ENCODE measurements at places on chromosomes 5 and 9.

DNA sequence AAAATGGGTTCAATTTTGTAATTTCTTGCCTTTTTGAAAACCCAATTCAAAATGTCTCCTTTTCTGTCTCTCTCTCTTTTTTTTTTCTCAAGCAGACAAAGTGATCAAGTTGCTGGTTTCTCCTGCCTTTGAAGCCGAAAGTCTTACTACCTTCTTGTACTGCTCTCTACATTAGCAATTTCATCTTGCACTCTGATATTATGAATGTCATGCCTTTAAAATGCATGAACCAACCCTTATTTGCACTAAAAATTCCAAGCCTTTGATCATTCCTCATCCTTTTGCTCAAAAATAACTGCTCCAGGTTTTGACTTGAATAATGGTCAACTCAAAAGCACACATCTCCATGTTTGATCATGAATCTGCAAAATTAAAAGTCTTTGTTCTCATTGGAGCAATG, 125.2 kb downstream of the CETN3 start:
- no peak for DNase-seq

GRCh38 chr5:95671826-95672225, 11.0 kb downstream of the SPATA9 start:
- DNase-seq, result no peak

GRCh38 chr5:150052956-150053712, 33.2 kb downstream of the CSF1R start:
- no peak for DNase-seq

DNA sequence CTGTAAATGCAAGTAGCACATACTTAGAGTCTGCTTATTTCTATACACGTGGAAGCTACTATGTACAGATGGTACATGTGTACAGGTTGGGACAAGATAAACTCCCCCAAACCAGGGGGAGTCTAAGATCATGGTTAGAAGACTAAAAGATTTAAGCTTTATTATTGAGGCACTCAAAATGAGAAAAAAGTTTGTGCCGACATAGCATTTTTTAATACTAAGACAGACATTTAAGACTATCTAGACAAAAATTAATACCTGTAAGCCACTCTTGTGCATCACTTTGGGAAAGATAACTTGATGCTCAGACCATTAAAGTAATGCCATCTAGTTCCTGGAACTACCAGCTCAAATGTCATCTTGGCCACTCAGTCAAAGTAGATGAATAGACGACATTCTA, 279.4 kb downstream of the ARL15 start:
- no peak for DNase-seq

GRCh38 chr9:79237861-79238260, 333.9 kb upstream of the TLE4 start:
- DNase-seq, result no peak

- DNase-seq, result no peak
Measured at GRCh38 chr9:76730801-76731200, 33.4 kb upstream of the PCA3 start.

DNA sequence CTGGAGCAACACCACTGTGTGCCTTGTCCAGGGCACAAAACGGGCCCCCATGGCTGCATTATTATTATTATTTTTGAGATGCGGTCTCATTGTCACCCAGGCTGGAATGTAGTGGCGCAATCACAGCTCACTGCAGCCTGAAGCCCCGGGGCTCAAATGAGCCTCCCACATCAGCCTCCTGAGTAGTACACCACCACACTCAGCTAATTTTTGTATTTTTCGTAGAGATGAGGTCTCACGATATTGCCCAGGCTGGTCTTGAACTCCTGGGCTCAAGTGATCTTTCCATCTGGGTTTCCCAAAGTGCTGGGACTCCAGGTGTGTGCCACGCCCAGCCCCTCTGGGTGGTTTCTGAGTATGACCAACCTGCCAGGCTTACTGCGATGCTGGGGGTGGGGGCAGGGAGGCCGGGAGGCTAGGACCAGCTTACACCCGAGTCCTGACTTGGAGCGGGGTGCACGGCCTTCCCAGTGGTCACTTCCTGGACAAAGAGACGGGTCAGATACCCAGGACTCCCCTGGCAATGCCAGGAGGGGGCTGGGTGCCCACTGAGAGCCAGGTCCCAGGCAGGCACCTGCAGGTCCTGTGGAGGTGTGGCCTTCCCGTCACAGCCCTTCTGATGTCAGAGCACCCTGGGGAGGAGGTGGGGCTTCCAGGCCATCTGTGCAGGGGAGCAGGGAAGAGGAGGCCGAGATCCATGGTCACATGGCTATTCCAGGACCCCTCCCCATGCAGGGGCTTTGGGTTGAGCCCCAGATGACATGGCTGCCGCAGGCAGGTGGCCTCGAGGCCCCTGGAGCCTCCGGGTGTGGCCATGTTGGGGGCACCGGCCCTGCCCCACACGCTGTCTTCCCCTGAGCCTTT, 8.3 kb upstream of the NRARP start:
- DNase-seq, result no peak

GRCh38 chr5:52767766-52768480, 19.8 kb upstream of the ITGA1 start:
- DNase-seq, result no peak

- no peak for DNase-seq
Measured at GRCh38 chr9:13862654-13863053, 451.3 kb downstream of the NFIB start.

GRCh38 chr9:127022913-127023660, 99.3 kb downstream of the ANGPTL2 start:
- DNase-seq, result no peak

DNA sequence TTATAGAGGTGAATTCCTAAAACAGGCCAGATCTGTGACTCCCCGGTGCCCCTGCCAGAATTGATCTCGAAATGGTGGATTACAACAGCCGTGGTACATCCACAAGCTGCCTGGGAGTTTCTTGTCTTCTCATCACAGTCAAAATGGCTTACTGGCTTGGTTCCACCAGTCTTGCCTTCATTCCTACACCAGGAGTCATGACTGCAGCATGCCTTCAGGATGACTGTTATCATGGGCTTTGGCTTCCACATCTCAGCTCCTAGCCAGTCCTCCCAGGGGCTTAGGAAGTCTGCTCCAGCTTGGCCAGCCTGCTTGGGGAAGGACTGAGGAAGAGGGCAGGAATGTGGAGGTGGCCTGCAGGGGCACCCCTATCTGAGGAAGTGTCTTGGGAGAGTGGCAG, 132.9 kb upstream of the NR3C1 start:
- DNase-seq, result no peak

DNA sequence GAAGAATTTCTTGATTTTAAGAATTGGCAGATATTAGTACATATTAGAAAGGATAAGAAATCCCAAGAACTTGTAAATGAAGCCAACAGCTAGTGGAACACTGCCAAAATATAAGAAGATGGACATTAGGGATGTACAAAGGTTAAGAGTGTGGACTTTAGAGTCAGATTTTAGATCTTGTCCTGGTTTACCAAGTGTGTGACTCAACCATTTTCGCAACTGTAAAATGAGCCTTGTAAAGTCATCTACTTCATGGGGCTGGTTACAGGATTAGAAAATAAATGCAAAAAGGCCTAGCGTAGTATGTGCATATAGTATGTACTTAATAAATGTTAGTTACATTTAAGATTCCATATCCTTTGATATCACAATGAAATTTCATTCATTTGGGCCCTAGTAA, 260.0 kb downstream of the RAB3C start:
- no peak for DNase-seq

DNA sequence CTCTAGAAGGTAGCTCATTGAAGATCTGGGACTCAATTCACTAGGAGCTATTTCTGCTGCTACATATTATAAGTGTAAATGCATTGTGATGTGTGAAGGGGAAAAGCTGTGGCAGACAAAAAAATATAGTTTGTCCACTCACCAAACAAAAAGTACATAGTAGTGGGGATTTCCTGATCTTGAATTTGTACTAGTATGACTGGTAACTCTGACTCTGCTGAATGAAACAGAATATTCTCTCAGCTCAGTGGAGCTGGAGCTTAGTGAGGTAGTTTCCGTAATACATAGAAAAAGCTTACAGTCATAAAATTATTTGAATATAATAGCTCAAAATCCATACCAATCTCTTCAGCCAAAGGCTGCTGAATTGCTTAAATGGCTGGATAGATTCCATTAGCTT, 455.6 kb upstream of the CD180 start:
- DNase-seq, result no peak

- DNase-seq, result no peak
Measured at GRCh38 chr9:107270082-107270481, 13.0 kb upstream of the RAD23B start.

- no peak for DNase-seq
Measured at GRCh38 chr9:112581469-112582176, 95.0 kb downstream of the KIAA1958 start.

- DNase-seq, result no peak
Measured at GRCh38 chr5:21642312-21642711, 1210.8 kb downstream of the CDH12 start.

GRCh38 chr5:83026930-83027687, 50.1 kb downstream of the TMEM167A start:
- no peak for DNase-seq

DNA sequence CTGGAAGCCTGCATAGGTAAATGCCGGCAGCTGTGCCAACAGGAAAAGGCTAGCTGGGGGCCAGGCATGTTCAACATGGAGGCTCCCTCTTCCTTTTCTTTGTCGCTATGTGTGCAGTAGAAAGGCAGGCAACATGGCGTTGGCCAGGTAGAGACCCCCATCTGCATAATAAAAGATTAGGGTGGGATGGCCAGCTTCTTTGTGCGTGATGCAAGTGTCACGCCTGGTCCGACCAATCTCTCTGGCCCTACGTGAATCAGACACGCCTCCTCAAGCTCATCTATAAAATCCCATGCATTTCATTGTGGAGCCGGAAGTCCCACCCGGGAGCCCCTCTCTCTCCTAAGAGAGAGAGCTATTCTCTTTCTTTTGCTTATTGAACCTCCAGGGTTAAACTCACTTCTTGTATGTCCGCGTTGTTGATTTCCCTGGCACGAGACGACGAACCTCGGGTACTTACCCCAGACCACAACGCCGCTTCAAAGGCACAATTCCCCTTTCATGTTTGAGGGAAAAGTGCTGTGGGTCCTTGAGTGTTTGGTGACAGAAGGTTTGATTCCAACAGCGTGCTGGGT, 25.0 kb upstream of the C5orf47 start:
- no peak for DNase-seq

All from esophagus squamous epithelium (tissue), 5 donors.